ENCODE measurements at places on chromosomes 16 and 17. TPM values are rescaled to one million over a fixed set of nuclear protein-coding genes. Genes with fewer than 3 reads are reported as not detected.

Gene HBQ1
- total RNA-seq, result 0.58 TPM

Gene ARHGAP23
- total RNA-seq, result 23.7 TPM

DNA sequence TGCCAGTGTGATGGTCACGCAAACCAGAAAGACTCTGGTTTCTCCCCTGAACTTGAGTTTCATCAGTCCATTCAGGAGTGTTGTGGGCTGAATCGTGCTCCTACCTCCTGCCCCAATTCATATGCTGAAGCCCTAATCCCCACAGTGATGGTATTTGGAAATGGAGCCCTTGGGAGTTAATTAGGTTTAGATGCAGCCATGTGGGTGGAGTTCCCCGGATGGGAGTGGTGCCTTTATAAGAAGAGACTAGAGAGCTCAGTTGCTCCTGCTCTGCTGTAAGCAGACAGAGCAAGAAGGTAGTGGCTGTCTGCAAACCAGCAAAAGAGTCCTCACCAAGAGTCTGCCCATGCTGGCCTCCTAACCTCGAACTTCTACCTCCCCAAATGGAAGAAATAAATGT is 160.3 kb upstream of the DYNLRB2 start:
- H3K4me3 ChIP-seq, result no peak overlapping the region
- no peaks in the 10 kb centered on the region for H3K27me3 ChIP-seq
- no peaks in the 10 kb centered on the region for H3K36me3 ChIP-seq
- DNase-seq, result no peak

- peaks cover 38% of the 10 kb centered on the region for H3K4me1 ChIP-seq
- no peaks in the 10 kb centered on the region for H3K27me3 ChIP-seq
- peak overlapping the region; percentile 93 for H3K4me3 ChIP-seq
- H3K27ac ChIP-seq, result peak overlapping the region; percentile 93
- DNase-seq, result peak; percentile 73
These were observed 790 bp downstream of the TRADD start for GRCh38 chr16:67158637-67159600.

DNA sequence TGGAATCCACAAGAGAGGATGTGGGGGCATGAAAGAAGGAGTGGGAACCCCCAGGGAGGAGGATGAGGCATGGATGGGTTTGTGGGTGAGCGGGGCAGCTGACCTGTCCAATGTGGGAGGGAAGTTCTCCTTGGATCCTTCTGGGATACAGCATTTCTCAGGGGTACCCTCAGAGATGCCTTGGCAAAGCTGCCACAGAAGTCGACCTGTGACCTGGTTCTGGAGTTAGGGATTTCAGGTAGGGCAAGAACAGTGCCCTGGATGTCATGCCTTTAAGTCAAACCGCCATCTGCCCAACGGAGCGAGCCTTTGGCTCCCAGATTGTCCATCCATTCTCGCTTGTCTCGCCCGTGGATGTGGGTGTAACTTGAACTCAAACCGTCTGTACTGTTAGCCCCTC is 30.0 kb downstream of the WSCD1 start:
- H3K4me3 ChIP-seq, result no peak overlapping the region
- no peak overlapping the region for H3K27ac ChIP-seq
- no peaks in the 10 kb centered on the region for H3K36me3 ChIP-seq
- no peaks in the 10 kb centered on the region for H3K27me3 ChIP-seq
- H3K4me1 ChIP-seq, result peaks cover 19% of the 10 kb centered on the region
- no peak for DNase-seq

GRCh38 chr17:38673707-38674013 is 1.1 kb downstream of the EPOP start:
- H3K4me1 ChIP-seq, result peaks cover 11% of the 10 kb centered on the region
- H3K27me3 ChIP-seq, result peaks cover 13% of the 10 kb centered on the region
- DNase-seq, result peak; percentile 32
- H3K27ac ChIP-seq, result no peak overlapping the region
- peak overlapping the region; percentile 74 for H3K4me3 ChIP-seq
- no peaks in the 10 kb centered on the region for H3K36me3 ChIP-seq

Gene UTS2R
- total RNA-seq, result 0.15 TPM

DNA sequence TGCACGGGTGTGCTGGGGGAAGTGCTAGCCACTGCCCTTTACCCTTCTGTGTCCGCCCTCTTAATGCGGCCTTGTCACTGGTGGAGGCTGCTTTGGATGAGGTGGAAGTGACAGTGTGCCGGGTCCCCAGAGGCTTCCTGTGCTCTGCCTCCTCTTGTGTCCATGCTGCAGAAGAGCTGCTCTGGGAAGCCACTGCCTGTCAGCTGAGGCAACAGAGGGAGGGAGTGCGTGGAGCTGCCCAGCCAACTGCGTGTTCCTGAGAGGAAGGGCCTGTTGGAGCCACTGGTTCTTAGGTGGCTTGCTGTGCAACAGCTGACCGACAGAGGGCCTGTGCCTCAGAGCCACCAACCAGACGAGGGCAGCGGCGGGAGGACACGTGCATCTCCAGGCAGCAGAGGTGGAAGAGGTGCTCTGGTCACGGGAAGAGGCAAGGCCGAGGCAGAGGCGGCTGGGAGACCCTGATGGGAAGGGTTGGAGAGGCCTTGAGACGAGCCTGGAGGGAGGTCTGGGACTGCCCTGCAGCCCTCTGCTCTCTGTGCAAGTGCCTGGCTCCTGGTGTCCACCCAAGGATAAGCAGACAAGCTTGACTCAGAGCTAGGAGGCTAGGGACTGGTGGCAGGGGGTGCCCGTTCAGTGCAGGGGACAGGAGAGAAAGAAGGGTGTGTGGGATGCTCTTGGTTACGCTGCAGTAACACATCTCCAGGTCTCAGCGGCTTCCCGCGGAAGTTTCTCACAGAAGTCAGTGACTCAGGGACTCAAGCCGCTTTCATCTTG is 25.4 kb downstream of the B9D1 start:
- H3K36me3 ChIP-seq, result peaks cover 19% of the 10 kb centered on the region
- no peak overlapping the region for H3K4me3 ChIP-seq
- peaks cover 3% of the 10 kb centered on the region for H3K4me1 ChIP-seq
- no peak for DNase-seq
- H3K27me3 ChIP-seq, result no peaks in the 10 kb centered on the region

DNA sequence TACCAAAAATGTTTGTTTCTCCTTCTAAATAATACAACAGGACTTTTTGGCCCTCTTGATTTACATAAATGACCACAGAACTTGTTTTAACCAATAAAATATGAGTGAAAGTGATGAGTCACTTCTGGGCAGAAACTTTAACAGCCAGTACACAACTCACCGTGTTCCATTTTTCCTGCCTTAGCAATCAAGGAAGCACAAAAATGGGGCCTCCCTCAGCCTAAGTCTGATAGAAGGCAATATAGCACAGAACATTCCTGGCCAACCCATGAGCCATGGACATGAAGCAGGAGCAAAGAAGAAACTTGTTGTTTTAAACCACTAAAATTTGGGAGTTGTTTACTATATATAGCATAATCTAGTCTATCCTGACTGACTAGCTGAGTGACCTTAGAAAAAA is 61.1 kb upstream of the MTMR4 start:
- no peak for DNase-seq
- H3K36me3 ChIP-seq, result no peaks in the 10 kb centered on the region
- no peak overlapping the region for H3K27ac ChIP-seq
- no peaks in the 10 kb centered on the region for H3K27me3 ChIP-seq

Gene PPP1R1B
- 0.23 TPM for total RNA-seq

GRCh38 chr17:64146418-64147109 is 16.6 kb upstream of the ERN1 start:
- peak overlapping the region; percentile 83 for H3K4me3 ChIP-seq
- peaks cover 2% of the 10 kb centered on the region for H3K36me3 ChIP-seq
- peaks cover 48% of the 10 kb centered on the region for H3K4me1 ChIP-seq
- peak; percentile 72 for DNase-seq
- no peaks in the 10 kb centered on the region for H3K27me3 ChIP-seq

- H3K27me3 ChIP-seq, result no peaks in the 10 kb centered on the region
- no peaks in the 10 kb centered on the region for H3K36me3 ChIP-seq
- DNase-seq, result no peak
- H3K4me1 ChIP-seq, result no peaks in the 10 kb centered on the region
These were observed 58.3 kb upstream of the AKTIP start for GRCh38 chr16:53561101-53561888.
